ENCODE measurements at places on chromosomes 7 and 10. TPM values are rescaled to one million over a fixed set of nuclear protein-coding genes. Genes with fewer than 3 reads are reported as not detected.

DNA sequence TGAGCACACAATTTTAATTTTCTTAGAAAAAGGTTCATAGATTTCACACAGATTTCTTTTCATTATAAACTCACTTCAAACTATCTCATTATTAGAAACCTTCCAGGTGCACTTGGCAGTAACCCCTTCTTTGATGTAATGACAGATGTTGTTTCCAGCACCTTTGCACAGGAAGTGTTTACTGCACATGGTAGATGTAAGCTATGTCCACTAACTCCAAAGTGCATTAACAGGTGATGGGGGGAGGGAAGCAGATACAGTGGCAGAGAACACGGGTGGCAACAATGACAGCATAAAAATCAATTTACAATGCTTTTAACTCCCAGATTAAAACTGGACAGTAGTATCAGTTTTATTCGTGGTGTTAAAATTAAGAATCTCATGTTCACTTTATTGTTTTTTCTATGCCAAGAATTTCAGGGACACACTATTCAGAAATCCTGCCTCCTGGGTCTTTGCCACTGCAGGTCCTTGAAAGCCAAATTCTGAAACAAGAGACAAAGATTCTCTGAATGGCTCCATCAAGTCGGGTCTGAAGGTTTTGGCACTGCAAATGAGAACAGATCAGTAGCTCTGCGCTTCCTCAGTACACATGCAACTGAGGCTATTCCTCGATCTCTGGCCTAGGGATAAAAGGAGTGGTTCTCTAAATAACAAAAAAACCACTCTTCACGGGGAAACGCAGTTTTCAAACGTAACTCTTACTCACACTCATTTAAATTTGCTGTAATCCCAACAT lies 187.7 kb downstream of the JAZF1 start:
- no peak for DNase-seq

DNA sequence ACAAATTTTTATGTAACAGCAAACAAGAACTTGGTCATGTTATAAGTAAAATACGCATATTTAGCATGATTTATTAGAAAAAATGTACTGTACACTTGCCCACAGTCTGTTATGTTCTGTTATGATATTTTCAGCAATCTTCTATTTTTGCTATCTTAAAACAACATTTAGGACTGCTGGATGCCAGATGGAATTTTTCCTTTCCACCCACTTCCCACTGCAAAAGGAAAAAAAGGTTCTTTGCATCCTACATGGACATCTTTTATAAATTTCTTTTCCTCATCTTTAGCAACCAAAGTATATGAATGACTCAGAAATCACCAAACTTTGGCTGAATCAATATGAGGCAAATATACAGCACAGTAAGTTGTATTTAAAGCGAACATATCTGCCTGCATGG lies 146.0 kb downstream of the RAPGEF5 start:
- DNase-seq, result no peak

- DNase-seq, result no peak
These were observed 16.6 kb downstream of the PLPP4 start for GRCh38 chr10:120473593-120473992.

The BRI3 gene
- 264 TPM for total RNA-seq

DNA sequence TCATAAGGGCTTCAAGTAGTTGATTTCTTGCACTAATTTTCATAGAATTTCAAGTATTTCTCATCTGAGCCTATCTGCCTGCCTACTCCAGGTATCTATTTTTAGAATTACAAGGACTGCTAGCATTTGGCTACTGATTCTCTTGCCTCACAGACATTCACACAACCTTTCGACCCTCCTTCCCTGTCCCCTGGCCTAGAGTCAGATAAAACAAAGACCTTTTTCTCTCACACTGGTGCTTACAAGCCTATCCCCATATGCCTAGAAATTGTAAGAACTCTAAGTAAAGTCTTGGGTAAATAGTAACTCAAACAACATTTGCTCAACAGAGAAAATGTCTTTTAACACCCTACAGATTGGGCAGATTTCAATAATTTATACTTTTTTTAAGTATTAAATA lies 6.3 kb downstream of the GPAM start:
- DNase-seq, result no peak

DNA sequence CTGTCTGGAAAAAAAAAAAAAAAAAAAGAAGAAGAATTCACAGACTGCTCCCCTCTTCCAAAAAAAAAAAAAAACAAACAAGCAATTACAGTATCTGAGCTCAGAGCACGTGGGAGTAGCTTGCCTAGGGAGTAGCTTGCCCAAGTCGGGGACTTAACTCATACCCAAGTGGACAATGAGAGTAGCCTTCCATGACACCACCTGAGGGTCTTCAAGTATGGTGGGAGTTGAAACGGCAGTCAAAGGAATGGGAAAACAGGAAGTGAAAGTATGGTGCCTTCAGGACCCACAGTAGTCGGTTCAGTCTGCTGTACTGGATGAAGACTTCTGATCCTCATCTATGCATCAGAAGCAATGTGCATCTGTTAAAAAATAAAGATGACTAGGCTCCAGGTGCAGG lies 10.6 kb downstream of the VOPP1 start:
- DNase-seq, result no peak

The CLEC2L gene
- not detected for total RNA-seq

The VWA2 gene
- total RNA-seq, result not detected

GRCh38 chr7:116577320-116577871 lies 52.6 kb downstream of the CAV1 start:
- no peak for DNase-seq

The OR9A2 gene
- total RNA-seq, result not detected

Data from chondrocyte (in vitro differentiated cells).